ENCODE measurements at places on chromosomes 4 and X.
A peak's percentile ranks its signal among the peaks of the same experiment; 100 is the strongest.

GRCh38 chr4:12118651-12119213 lies 690.0 kb upstream of the HS3ST1 start:
- peak; percentile 57 for DNase-seq

- no peak for DNase-seq
These were observed 51.0 kb downstream of the GRSF1 start for GRCh38 chr4:70788733-70789132.

DNA sequence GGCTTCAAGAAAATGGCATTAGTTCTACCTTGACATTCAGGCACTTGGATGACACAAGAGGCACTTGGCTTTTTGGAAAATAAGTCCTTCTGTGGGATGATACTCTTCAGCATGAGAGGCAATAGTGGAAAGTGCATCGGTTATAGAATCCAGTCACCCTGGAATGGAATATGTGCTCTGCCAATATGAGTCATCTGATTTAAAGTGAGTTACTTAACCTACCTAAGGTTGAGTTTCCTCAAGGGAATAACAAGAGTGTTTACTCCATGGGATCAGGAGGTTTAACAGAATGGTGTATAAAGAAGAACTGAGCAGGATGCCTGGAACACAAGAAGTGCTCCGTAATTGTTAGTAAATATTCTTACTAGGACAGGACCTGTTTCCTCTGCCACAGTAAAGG lies 10.7 kb downstream of the SLC39A8 start:
- no peak for DNase-seq

- no peak for DNase-seq
These were observed 146.1 kb downstream of the CBR4 start for GRCh38 chr4:168863719-168864647.

DNA sequence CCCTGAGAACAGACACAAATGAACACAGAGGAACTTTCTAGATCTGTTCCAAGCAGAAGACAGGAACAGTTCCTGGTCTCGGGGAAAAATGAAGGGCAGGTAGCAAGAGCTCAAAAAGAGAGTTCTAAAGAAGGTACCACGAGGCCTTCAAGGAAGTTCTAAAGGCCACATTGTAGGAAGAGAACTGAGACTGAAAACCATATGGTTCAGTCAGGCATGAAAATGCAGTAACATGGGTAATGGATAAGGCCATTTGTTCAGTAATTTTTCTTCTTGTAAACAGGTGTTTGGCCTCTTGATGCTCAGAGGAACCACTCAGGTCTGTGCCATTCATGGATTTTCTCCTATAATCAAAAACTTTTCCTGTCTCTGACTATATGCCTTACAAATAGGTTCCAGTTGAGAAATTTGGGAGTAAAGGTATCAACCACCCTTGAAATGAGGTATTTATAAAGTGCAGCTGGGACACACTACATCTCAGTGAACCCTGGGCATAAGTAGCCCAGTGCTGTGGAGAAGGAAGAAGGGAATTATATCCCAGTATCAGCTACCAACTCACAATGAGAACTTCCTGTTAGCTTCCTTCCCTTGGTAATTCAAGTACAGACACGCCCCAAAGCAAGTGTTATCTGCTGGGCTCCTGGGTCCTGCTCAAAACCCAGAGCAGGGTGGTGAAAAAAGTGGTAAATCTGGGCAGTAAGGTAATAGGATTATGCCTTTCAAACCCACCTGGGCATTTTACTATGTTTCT lies 277.9 kb downstream of the KLHL13 start:
- no peak for DNase-seq

All from KG1 (cell line).